ENCODE measurements at places on chromosomes 7 and 10. TPM values are rescaled to one million over a fixed set of nuclear protein-coding genes. Genes with fewer than 3 reads are reported as not detected.

The PNLIPRP3 gene
- not detected for polyA plus RNA-seq

The CALD1 gene
- polyA plus RNA-seq: 244 TPM

The AKR1D1 gene
- polyA plus RNA-seq: 0.13 TPM

The VKORC1L1 gene
- 28.4 TPM for polyA plus RNA-seq

The ABCC2 gene
- 9.8 TPM for polyA plus RNA-seq

The ARHGAP21 gene
- 78.6 TPM for polyA plus RNA-seq

The TRIM8 gene
- polyA plus RNA-seq: 121 TPM

The ACSM6 gene
- 0.20 TPM for polyA plus RNA-seq

The HOXA9 gene
- 95.9 TPM for polyA plus RNA-seq

The TNS3 gene
- polyA plus RNA-seq: 85.9 TPM

The ENKUR gene
- 5.6 TPM for polyA plus RNA-seq

The CDK1 gene
- polyA plus RNA-seq: 78.2 TPM

The TDRD1 gene
- not detected for polyA plus RNA-seq

The RARRES2 gene
- 39.2 TPM for polyA plus RNA-seq

The TET1 gene
- polyA plus RNA-seq: 9.6 TPM

The VGF gene
- polyA plus RNA-seq: 0.07 TPM

Data from right renal cortex interstitium (tissue), 3 donors.